RWPE2 (cell line): ENCODE measurements at places on chromosomes 2 and 18.

DNA sequence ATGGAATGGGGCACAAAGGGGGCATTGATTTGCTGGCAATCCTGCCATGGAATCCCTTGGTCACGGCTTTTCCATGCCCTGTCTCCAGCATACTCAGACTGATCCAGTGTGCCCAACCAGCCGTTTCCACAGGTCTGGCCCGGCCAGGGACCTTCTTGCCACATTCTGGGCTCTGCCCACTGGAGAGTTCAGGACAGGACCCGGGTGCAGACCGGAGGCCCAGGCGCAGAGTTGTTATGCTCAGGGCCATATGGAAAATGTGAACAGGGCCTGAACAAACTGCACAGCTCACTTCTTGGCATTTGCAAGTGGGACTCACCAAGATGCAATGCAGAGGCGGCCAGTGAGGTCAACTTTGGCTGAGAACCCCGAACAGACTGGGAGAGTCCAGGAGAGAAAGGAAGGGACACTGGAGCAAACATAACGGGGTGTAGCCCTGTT, 15.6 kb upstream of the ASAP2 start:
- no peaks in the 10 kb centered on the region for H3K36me3 ChIP-seq
- DNase-seq, result no peak

DNA sequence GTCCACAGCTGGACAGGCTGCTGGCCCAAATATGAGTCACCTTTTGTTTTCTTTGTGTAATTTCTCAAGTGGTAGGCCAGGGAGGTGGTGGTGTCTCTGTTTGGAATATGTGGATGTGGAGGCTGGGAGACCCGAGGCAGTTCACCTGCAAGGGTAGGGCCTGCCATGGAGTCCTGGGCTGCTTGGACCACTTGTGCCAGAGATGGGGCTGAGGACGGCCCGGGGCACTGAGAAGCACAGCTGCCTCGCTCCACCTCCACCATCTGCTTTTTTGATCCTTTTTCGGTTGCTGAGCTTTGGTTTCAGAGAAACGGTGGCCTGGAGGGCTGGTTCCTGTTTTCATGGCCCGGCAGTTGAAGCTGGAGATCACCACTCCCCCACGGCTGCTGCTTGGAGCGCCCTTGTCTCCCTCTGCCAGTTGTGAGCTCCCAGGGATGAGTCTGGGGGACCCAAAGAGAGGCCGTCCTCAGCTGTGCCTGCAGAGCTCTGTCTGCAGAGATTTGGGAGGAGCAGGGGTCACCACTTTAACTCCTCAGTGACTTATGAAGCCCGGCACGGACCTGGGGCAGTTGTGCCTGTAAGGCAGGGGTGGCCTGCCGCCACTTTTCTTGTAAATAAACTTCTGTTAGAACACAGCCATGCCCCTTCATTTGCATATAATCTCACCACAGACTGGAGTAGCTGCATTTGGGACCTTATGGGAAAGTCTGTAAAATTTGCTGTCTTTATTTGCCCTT, 67.6 kb upstream of the MCFD2 start:
- H3K4me3 ChIP-seq, result no peak overlapping the region
- peak overlapping the region; percentile 91 for H3K27ac ChIP-seq
- H3K4me1 ChIP-seq, result peaks cover 40% of the 10 kb centered on the region
- DNase-seq, result no peak
- no peaks in the 10 kb centered on the region for H3K27me3 ChIP-seq
- peaks cover 4% of the 10 kb centered on the region; the same call in 1 of the 2 replicates for H3K36me3 ChIP-seq

- no peak overlapping the region for H3K27ac ChIP-seq
- H3K27me3 ChIP-seq, result peaks cover 3% of the 10 kb centered on the region
- no peak overlapping the region for H3K4me3 ChIP-seq
Measured at GRCh38 chr2:233871432-233871831, 3.2 kb upstream of the MSL3B start.

GRCh38 chr2:104599787-104600510, 254.0 kb upstream of the POU3F3 start:
- no peak for DNase-seq
- H3K27me3 ChIP-seq, result no peaks in the 10 kb centered on the region
- H3K4me3 ChIP-seq, result no peak overlapping the region
- H3K4me1 ChIP-seq, result no peaks in the 10 kb centered on the region
- no peaks in the 10 kb centered on the region for H3K36me3 ChIP-seq

GRCh38 chr2:45724335-45724734, 72.9 kb downstream of the PRKCE start:
- no peaks in the 10 kb centered on the region for H3K27me3 ChIP-seq
- no peak for DNase-seq
- H3K4me3 ChIP-seq, result no peak overlapping the region
- no peak overlapping the region for H3K27ac ChIP-seq

GRCh38 chr2:218743068-218743467, 32.4 kb downstream of the TTLL4 start:
- H3K4me1 ChIP-seq, result no peaks in the 10 kb centered on the region
- no peaks in the 10 kb centered on the region for H3K27me3 ChIP-seq
- H3K4me3 ChIP-seq, result no peak overlapping the region
- no peak for DNase-seq
- no peak overlapping the region for H3K27ac ChIP-seq
- peaks cover 87% of the 10 kb centered on the region for H3K36me3 ChIP-seq

GRCh38 chr2:54522624-54523281, 66.6 kb downstream of the SPTBN1 start:
- H3K4me1 ChIP-seq, result peaks cover 26% of the 10 kb centered on the region
- H3K27ac ChIP-seq, result peak overlapping the region; percentile 66
- no peaks in the 10 kb centered on the region for H3K27me3 ChIP-seq
- H3K4me3 ChIP-seq, result no peak overlapping the region
- peaks cover 9% of the 10 kb centered on the region; the same call in 1 of the 2 replicates for H3K36me3 ChIP-seq
- no peak for DNase-seq

DNA sequence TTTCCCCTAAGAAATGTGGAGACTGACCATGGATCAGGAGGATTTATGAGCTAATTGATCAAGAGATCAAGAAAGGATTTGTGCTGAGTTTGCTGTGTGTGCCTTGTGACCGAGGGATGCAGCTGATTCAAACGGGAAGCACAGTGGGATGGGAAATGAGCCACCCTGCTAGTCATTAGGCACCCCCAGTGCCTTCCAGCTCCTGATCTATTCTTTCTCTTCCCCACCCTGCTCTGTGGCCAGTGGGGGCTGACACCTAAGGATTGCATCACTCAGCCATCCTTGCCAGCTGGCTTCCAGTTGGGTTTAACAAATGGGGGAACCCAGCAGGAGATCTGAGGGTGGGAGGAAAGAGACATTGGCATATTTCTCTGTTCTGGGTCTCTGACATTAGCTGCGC, 132.2 kb upstream of the CXCR4 start:
- no peak overlapping the region for H3K4me3 ChIP-seq
- no peaks in the 10 kb centered on the region for H3K36me3 ChIP-seq
- H3K27me3 ChIP-seq, result no peaks in the 10 kb centered on the region
- H3K4me1 ChIP-seq, result no peaks in the 10 kb centered on the region
- no peak overlapping the region for H3K27ac ChIP-seq

- DNase-seq, result no peak
- no peak overlapping the region for H3K27ac ChIP-seq
- H3K36me3 ChIP-seq, result 0 out of 2 replicates have a peak, but pooled peaks cover 3% of the 10 kb centered on the region
- no peaks in the 10 kb centered on the region for H3K4me1 ChIP-seq
- H3K4me3 ChIP-seq, result no peak overlapping the region
Measured at GRCh38 chr2:195695002-195695631, 38.1 kb downstream of the SLC39A10 start.

DNA sequence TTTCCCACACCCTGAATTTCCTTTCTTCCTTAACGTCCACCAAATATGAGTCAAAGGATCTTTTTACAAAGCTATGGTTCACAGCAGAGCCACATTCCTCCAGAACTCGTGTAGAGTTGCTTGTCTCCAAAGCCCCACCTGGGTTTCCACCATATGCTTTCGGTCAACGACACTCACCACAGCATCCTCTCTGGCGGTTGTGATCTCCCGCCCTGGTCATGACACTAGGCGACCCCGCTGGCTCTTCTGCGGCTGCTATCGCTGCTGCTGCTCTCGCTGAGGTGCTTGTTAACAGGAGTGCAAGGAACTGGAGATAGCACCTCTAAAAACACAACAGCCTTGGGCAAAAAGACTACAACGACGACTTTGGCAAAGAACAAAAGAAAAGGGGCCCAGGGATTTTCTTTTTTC, 340 bp downstream of the SLC40A1 start:
- H3K36me3 ChIP-seq, result no peaks in the 10 kb centered on the region
- no peak for DNase-seq
- peak overlapping the region; percentile 35 for H3K4me3 ChIP-seq
- H3K27ac ChIP-seq, result no peak overlapping the region
- H3K27me3 ChIP-seq, result peaks cover 57% of the 10 kb centered on the region

- no peak for DNase-seq
- no peak overlapping the region for H3K4me3 ChIP-seq
- H3K27me3 ChIP-seq, result no peaks in the 10 kb centered on the region
- H3K36me3 ChIP-seq, result no peaks in the 10 kb centered on the region
Measured at GRCh38 chr2:112152476-112153178, 14.4 kb downstream of the FBLN7 start.

- no peak overlapping the region for H3K27ac ChIP-seq
- H3K4me1 ChIP-seq, result no peaks in the 10 kb centered on the region
- DNase-seq, result no peak
- H3K4me3 ChIP-seq, result no peak overlapping the region
Measured at GRCh38 chr2:139917690-139918384, 1137.6 kb upstream of the NXPH2 start.

DNA sequence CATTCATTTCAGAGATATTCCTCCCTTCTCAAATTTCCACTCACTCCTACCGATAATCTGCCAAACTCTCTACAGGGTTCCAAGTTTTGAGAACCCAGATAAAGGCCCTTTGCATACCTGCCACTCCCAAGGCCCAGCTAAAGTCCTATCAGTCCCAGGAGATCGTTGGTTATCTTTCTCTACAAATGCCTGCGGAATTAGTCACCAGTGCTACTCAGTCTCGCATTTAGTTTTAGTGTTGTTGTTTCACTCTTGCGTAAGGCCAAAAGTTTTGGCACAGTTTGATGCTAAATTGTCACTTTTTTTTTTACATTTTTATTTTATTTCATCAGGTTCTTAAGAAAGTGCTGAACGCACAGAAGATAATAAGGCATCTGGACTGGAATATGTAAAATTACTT, 29.2 kb upstream of the SETBP1 start:
- no peaks in the 10 kb centered on the region for H3K27me3 ChIP-seq
- H3K4me1 ChIP-seq, result peaks cover 26% of the 10 kb centered on the region
- DNase-seq, result no peak
- H3K36me3 ChIP-seq, result no peaks in the 10 kb centered on the region

GRCh38 chr2:159144776-159145614, 141.5 kb downstream of the WDSUB1 start:
- DNase-seq, result no peak
- no peak overlapping the region for H3K27ac ChIP-seq
- peaks cover 15% of the 10 kb centered on the region; the same call in 1 of the 2 replicates for H3K36me3 ChIP-seq
- H3K4me3 ChIP-seq, result no peak overlapping the region
- no peaks in the 10 kb centered on the region for H3K27me3 ChIP-seq

- no peaks in the 10 kb centered on the region for H3K36me3 ChIP-seq
- DNase-seq, result no peak
- no peaks in the 10 kb centered on the region for H3K27me3 ChIP-seq
- no peak overlapping the region for H3K27ac ChIP-seq
- no peak overlapping the region for H3K4me3 ChIP-seq
- no peaks in the 10 kb centered on the region for H3K4me1 ChIP-seq
Measured at GRCh38 chr2:28487258-28487657, 8.6 kb upstream of the PLB1 start.

DNA sequence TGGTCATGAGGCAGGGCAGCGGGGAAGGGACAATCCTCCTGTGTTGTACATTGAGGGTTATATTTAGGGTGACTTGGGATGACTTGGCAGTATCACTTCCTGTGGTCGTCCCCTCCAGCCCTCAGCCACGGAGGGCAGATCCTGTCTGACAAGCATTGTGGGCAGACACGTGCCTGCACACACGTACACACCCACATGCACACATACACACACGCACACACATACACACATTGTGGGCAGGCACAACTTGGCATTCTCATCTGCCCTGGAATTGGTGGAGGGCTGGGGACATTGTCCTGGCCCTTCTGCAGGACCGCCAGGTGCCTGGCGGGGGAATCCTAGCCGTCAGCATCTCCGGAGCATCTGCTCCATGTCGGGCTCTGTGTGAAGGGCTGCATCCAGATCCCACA, 47.6 kb downstream of the ODC1 start:
- H3K36me3 ChIP-seq, result no peaks in the 10 kb centered on the region; the same call in 1 of the 2 replicates
- H3K4me3 ChIP-seq, result no peak overlapping the region
- no peak for DNase-seq
- no peaks in the 10 kb centered on the region for H3K27me3 ChIP-seq
- H3K4me1 ChIP-seq, result peaks cover 24% of the 10 kb centered on the region
- H3K27ac ChIP-seq, result peak overlapping the region; percentile 95

GRCh38 chr18:7567474-7568425, 634 bp downstream of the PTPRM start:
- H3K27ac ChIP-seq, result peak overlapping the region; percentile 46
- DNase-seq, result peak; percentile 52
- no peaks in the 10 kb centered on the region for H3K27me3 ChIP-seq
- peak overlapping the region; percentile 99 for H3K4me3 ChIP-seq

DNA sequence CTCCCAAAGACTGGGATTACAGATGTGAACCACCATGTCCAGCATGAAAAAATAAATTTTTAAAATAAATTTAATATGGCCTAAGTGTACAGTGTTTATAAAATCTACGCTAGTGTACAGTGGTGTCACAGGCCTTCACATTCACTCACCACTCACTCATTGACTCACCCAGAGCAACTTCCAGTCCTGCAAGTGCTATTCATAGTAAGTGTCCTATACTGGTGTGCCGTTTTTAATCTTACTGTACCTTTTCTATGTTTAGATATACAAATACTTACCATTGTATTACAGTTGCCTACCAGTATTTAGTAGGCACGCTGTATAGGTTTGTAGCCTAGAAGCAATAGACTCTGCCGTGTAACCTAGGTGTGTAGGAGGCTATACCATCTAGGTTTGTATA, 291.6 kb upstream of the STON1 start:
- H3K4me3 ChIP-seq, result no peak overlapping the region
- H3K27ac ChIP-seq, result no peak overlapping the region
- H3K36me3 ChIP-seq, result no peaks in the 10 kb centered on the region
- DNase-seq, result no peak
- H3K27me3 ChIP-seq, result no peaks in the 10 kb centered on the region

- H3K36me3 ChIP-seq, result peaks cover 17% of the 10 kb centered on the region
- H3K4me3 ChIP-seq, result no peak overlapping the region
- no peak for DNase-seq
- no peak overlapping the region for H3K27ac ChIP-seq
Measured at GRCh38 chr2:31894656-31895055, 116.2 kb downstream of the MEMO1 start.

DNA sequence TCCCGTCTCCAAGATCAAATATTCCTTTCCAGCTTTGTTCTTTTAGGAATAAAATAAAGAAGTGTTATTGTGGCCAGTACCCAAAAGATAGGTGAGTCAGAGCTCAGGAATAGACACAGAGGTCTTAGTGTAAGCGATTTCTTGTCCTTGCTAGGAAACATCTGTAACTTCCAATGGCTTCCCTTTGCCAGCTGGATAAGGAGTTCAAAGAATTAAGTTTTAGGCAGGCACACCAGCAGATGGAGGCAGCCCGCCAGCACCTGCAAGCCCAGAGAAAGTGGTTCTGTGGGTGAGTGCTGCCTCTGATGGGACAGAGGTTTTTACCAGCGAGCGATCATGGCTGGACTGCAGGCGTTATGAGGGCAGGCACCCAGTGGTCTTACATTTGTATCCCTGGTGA, 125.4 kb downstream of the MGAT5 start:
- H3K4me3 ChIP-seq, result no peak overlapping the region
- H3K27me3 ChIP-seq, result no peaks in the 10 kb centered on the region
- no peaks in the 10 kb centered on the region for H3K36me3 ChIP-seq
